ENCODE measurements at places on chromosomes 11 and 22. TPM values are rescaled to one million over a fixed set of nuclear protein-coding genes. Genes with fewer than 3 reads are reported as not detected.

The SAA4 gene
- total RNA-seq, result 0.42 TPM

The B3GAT1 gene
- not detected for total RNA-seq

The OR52H1 gene
- not detected for total RNA-seq

The KREMEN1 gene
- 30.4 TPM for total RNA-seq

The PIK3C2A gene
- 28.6 TPM for total RNA-seq

The P4HA3 gene
- total RNA-seq, result 0.71 TPM

The SRPRA gene
- total RNA-seq, result 72.8 TPM

The EXPH5 gene
- 4.8 TPM for total RNA-seq

The OR4X2 gene
- not detected for total RNA-seq

The MAJIN gene
- total RNA-seq, result not detected

The APOBEC3G gene
- 0.56 TPM for total RNA-seq

The RAG1 gene
- total RNA-seq, result 0.99 TPM

The FOLR2 gene
- not detected for total RNA-seq

The OR4C3 gene
- not detected for total RNA-seq

The MIOX gene
- not detected for total RNA-seq

The BDNF gene
- total RNA-seq, result 1.2 TPM

The APOA5 gene
- total RNA-seq, result not detected

The OR51B4 gene
- not detected for total RNA-seq

The ENTHD1 gene
- not detected for total RNA-seq

The SYT13 gene
- not detected for total RNA-seq

The AGBL2 gene
- 1.4 TPM for total RNA-seq

The KRTAP5-9 gene
- total RNA-seq, result not detected

The OAF gene
- 26.0 TPM for total RNA-seq

The CHRM4 gene
- total RNA-seq, result not detected

The FJX1 gene
- 76.9 TPM for total RNA-seq

The H19 gene
- total RNA-seq, result 810 TPM

The TECTA gene
- 0.07 TPM for total RNA-seq

The SYCE3 gene
- 1.1 TPM for total RNA-seq

The MS4A1 gene
- not detected for total RNA-seq

The SMC1B gene
- total RNA-seq, result not detected

The CRYBA4 gene
- not detected for total RNA-seq

The CLTCL1 gene
- total RNA-seq, result 7.9 TPM
